HT1080 (cell line): ENCODE measurements at places on chromosomes 16 and 17. TPM values are rescaled to one million over a fixed set of nuclear protein-coding genes. Genes with fewer than 3 reads are reported as not detected.
A peak's percentile ranks its signal among the peaks of the same experiment; 100 is the strongest.

Gene CACNA1G
- 0.03 and 0.40 TPM in 2 replicates for total RNA-seq

Gene CCL18
- not detected in 2 replicates for total RNA-seq

Gene ACD
- 39.8 and 47.9 TPM in 2 replicates for total RNA-seq

Gene SALL1
- 4.0 and 6.0 TPM in 2 replicates for total RNA-seq

Gene CDH1
- not detected in 2 replicates for total RNA-seq

Gene FOXL1
- 0.51 and 0.80 TPM in 2 replicates for total RNA-seq

Gene ABCC12
- not detected in 2 replicates for total RNA-seq

Gene MRPL28
- total RNA-seq = 206 and 251 TPM in 2 replicates

DNA sequence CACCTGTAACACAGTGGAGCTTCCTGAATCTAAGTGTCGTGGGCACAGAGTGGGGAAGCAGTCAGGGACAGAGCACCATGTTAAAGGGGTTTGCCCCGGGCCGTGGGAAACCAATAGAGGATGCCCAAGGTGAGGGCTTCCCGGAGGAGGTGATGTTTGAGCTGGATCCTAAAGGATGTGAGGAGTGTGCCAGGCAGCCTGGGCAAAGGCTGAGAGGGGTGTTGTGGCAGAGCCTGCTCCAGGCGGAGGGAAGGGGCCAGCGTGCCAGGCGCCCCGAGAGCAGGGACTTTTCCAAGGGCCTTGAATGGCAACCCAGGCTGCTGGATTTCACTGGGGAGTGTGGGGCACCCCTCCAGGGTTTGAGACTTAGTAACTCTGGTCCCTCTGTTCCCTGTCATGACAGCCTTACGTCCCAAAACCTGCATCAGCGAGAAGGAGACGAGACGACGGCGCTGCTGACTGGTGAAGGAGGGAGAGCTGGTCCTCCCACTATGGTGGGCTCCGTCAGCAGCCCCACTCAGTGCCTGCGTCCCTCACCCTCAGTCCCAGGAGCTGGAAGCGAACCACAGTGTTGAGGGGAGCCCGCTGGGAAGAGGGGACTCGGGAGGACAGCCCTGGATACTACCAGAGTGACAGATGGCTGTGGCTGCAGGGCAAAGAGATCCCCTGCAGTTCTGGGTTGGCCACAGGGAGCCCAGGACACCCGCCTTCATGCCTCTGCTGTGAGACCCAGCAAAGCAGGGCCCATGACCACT lies 228.4 kb downstream of the KATNIP start:
- no peak for DNase-seq

DNA sequence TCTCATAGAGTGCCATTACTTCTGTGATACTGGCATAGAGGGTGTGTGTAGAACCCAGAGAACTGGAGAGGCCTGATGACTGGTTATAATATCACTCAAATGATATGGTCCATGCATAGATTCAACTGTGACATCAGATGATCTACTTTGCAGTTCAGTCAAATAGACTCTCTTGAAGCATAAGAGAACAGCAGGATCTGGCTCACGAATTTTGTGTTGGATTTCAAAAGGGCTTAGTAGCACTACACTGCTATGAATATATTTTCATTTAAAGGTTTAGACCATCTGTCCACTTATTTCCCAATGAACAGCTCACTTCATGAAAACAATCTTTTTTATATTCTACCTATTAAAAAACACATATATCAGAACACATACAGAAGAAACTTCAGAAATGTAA lies 119.7 kb downstream of the KIF2B start:
- DNase-seq = no peak

- peak; percentile 81 for DNase-seq
Measured at GRCh38 chr16:4474192-4474961, at the start of gene NMRAL1. Gene NMRAL1, minus strand, starts transcription at chr16:4474625. Its CDS starts 493 bp downstream, at chr16:4474132.

GRCh38 chr16:4894276-4895150 lies 42.4 kb downstream of the PPL start:
- peak; percentile 25 for DNase-seq

GRCh38 chr17:78315355-78316114 lies 44.3 kb downstream of the SOCS3 start:
- peak; percentile 98 for DNase-seq

GRCh38 chr16:58451265-58451689 lies 48.7 kb upstream of the NDRG4 start:
- DNase-seq = no peak

- no peak for DNase-seq
Measured at GRCh38 chr16:35552763-35553162, 2093.4 kb downstream of the TP53TG3F start.

GRCh38 chr16:86026916-86027315 lies 128.0 kb downstream of the IRF8 start:
- no peak for DNase-seq

- DNase-seq = peak; percentile 79
Measured at GRCh38 chr17:2982854-2983253, 80.6 kb downstream of the OR1D5 start.

GRCh38 chr17:75724016-75725003 lies 3.1 kb downstream of the ITGB4 start:
- DNase-seq = no peak

- DNase-seq = no peak
Measured at GRCh38 chr16:17457513-17457912, 13.2 kb downstream of the XYLT1 start.

GRCh38 chr17:42618442-42619150 lies 9.1 kb downstream of the TUBG1 start:
- peak; percentile 57 for DNase-seq

- DNase-seq = no peak
Measured at GRCh38 chr16:78996790-78997189, 603.7 kb downstream of the MAF start.

GRCh38 chr17:81332914-81333528 lies 37.9 kb upstream of the SLC38A10 start:
- no peak for DNase-seq

DNA sequence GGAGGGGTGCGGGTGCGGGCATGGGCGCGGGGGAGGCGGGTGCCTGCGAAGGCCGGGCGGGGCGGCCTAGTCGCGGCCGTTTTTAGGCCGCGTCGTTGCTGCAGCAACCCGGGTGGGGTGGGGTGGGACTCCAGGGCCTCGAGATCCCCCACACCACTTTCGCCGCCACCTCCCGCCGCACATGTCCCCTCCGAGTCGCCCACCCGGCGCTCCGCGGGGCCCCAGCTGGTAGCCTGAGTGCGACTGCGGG lies 11.3 kb downstream of the TBX2 start:
- no peak for DNase-seq

DNA sequence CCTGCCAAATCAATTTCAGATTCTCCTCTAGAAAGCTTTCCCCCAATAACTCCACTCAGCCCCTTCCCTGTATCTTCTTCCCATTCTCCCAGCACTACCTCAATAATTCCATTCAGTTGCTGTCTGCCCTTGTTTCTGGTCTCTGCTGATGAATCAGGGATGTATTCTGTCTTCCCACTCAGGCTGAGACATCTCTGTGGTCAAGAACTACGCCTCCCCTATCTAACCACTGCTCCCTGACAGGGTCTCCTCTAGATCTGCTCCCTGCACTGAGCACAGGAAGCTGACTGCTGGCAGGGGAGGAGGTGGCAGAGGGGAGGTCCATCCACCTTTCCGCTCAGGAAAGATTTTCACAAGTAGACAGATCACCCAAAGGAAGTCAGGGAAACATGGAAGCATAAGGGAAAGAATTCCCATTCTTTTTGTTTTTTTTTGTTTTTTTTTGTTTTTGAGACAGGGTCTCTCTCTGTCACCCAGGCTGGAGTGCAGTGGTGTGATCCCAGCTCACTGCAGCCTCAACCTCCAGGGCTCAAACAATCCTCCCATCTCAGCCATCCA lies 16.9 kb upstream of the SP2 start:
- peak; percentile 86 for DNase-seq

GRCh38 chr16:30609926-30610839 lies at the start of gene ZNF689:
Gene ZNF689, minus strand, starts transcription at chr16:30610389. Its CDS starts 348 bp downstream, at chr16:30610041.
- DNase-seq = peak; percentile 93

GRCh38 chr16:48434653-48435317 lies 49.6 kb upstream of the SIAH1 start:
- DNase-seq = no peak

DNA sequence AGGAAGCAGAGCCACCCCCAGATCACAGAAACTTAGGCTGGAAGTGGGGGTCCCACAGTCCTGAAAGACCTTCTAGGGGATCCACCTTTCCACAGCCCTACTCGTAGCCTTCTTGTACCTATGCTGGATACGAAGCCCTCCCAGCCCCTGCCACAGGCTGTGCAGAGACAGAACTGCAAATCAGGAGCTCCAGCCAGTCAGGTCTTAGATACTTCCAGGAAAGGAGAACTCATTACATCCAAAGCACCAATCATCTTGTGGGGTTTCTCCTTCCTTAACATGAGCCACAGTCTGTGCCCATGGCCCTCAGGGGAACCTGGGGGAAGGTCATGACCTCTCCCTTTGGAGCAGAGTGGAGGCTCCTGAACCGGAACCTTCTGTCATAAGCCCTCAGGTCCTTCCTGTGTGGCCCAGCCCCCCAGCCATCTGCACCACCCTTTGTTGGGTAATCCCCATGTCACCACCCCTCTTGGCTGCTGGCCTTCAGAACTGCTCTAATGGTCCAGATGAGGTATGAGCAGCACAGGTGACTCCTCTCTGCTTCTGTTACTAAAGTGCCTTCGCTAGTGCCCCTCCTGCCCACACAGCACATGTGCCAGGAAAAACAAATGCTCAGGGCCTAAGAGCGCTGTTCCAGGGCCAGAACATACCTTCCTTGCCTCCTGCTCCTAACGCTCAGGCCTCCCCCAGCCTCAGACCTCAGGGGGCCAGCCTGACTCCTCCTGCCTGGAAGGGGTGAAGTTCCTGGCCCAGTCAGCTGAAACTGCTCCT lies 14.6 kb downstream of the SRCIN1 start:
- no peak for DNase-seq

GRCh38 chr16:75804368-75804767 lies 78.1 kb upstream of the CPHXL start:
- no peak for DNase-seq

DNA sequence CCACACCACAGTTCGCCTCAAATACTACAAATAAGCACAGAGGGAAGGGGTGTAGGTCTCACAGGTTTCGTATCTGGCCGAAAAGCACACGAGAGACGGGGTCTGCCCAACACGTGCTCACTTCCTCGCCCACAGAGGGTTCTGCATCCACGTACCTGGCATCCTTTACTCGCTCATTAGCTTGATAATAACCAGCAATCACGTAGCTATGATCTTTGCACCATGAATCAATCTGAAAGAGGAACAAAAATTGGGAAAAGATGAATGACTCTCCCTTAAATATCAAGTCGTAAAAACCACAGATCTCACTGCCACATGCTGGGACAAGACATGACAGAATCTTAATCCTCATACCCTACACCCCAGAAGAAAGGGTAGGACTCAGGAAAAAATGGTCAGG lies 10.5 kb downstream of the EMC8 start:
- DNase-seq = no peak

DNA sequence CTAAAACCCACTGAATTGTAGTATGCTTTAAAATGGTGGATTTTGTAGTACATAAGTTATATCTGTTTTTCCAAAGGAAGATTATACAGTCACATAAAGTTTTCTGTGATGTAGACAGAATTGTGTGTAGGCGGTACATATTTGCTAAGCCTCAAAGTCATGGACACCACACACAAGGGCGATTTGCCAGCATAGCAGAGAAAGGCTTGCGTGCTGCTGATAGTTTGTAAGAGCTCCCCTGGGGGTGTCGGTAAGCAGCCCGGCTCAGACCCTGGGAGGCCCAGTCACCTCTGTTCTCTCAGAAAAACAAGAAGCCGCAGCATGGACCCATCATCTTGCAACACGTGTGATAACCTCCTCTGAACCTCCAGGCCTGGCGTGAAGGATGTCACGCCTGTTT lies 38.3 kb upstream of the AKTIP start:
- no peak for DNase-seq
